SHP77 (cell line): ENCODE measurements at places on chromosomes 6 and 20.

DNA sequence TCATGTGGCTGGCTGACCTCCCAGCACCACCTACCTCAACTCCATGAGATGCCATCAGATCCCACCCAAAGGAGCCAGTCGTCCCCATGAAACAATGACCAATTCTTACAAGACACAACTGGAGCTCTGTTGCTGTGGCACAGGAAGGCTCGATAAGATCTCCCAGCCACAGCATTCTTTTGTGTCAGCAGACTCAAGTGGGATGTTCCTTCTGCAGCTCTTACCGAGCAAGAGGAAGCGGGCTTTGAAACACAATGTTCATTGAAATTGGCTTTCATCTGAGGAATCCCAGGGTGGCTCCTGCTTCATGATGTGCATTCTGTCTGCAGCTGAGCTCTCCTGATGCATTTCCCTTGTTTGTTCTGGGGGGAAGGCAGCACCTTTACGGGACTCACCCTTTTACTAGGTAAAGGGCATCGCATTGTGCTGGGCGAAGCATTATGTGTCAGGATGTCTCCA is 222.0 kb upstream of the SGK1 start:
- DNase-seq, result no peak

DNA sequence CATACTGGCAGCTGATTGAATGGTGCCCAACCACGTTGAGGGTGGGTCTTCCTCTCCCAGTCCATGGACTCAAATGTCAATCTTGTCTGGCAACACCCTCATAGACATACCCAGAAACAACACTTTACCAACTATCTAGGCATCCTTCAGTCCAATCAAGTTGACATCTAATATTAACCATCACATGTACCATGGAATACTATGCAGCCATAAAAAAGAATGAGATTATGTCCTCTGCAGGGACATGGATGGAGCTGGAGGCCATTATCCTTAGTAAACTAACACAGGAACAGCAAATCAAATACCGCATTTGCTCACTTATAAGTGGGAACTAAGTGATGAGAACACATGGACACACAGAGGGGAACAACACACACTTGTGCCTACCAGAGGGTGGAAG is 206.9 kb upstream of the RNF217 start:
- no peak for DNase-seq

DNA sequence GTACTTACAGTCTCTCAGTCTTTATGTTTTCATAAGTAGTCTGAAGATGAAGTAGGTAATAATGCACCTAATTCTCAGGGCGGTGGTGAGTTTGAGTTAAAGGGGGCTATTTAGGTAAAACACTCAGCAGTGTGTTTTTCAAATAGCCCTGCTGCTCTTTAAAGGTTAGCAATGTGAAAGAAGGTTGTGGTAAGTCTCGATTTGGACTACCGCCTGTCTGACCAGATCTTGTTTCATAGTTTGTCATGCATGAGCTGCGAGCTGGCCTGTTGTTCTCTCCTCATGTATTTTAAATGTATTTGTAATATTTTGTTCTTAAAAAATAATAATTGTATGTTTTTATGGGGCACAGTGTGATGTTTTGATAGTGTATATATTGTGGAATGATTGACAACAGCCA is 340.2 kb downstream of the DHX35 start:
- DNase-seq, result no peak

- DNase-seq, result no peak
These were observed 132.1 kb upstream of the FAM184A start for GRCh38 chr6:119210596-119210995.

DNA sequence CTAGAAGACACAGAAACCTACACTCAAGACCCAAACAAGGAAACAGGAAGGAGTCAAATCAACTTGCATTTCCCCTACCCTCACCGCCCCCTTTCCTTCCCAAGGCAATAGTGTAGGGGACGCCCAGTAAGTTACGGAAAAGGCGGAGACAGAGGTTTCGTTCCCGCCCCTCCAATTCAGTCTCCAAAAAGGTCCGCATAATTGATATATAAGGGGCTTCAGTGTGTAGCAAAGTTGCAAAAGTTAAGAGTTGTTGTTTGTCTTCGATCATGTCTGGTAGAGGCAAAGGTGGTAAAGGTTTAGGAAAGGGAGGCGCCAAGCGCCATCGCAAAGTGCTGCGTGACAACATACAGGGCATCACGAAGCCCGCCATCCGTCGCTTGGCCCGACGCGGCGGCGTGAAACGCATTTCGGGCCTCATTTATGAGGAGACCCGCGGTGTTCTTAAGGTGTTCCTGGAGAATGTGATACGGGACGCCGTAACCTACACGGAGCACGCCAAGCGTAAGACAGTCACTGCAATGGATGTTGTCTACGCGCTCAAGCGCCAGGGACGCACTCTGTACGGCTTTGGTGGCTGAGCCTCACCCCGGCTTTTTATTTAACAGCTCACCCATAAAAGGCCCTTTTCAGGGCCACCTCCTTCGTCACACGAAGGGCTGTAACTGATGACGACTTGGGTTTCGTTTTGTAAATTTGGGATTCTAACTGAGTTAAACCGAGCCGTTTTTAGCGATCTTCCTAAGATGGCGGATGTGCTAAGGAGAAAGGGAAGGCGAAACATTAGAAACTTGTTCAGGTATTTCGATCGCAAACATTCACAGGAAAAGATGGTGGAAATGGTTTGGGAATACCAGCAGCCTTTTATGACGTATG is 124.6 kb upstream of the BTN3A2 start:
- DNase-seq, result no peak

DNA sequence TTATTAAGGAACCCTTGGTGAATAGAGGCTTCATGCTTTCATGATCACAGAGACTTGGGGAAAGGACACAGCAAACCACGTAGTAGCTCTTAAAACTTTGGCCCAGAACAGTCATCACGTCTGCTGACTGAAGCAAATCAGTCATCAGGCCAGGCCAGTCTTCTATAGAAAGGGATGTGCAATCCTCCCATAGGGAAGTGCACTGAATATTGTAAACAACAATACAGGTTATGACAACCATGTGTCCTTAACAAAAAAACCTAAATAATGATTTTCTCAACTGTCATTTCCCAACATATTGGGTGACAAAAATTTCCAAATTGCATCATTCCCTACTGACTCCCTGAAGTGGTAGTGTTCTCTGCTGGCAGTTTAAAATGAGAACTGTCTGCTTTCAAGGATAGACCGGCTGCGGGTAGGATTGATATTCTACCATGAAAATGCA is 388.2 kb upstream of the CITED2 start:
- DNase-seq, result no peak

DNA sequence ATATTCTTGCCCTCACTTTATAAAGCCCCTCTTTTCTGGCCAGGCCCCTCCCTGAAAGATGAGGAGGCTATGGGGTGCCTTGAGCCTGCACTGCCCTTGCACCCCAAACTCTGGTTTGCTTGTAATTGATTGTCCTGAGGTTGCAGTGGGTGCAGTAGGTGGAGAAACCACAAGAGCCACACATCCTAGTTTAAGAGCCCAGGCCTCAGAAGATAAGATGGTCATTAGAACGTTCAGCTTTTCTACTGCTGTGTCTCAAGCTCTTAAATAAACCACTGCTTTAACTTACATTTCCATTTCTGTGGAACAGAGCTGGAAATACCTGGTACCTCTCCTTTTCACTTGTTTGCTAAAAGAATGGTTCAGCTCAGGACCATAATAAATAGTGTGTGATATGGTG is 9.0 kb downstream of the MRAP2 start:
- DNase-seq, result no peak

DNA sequence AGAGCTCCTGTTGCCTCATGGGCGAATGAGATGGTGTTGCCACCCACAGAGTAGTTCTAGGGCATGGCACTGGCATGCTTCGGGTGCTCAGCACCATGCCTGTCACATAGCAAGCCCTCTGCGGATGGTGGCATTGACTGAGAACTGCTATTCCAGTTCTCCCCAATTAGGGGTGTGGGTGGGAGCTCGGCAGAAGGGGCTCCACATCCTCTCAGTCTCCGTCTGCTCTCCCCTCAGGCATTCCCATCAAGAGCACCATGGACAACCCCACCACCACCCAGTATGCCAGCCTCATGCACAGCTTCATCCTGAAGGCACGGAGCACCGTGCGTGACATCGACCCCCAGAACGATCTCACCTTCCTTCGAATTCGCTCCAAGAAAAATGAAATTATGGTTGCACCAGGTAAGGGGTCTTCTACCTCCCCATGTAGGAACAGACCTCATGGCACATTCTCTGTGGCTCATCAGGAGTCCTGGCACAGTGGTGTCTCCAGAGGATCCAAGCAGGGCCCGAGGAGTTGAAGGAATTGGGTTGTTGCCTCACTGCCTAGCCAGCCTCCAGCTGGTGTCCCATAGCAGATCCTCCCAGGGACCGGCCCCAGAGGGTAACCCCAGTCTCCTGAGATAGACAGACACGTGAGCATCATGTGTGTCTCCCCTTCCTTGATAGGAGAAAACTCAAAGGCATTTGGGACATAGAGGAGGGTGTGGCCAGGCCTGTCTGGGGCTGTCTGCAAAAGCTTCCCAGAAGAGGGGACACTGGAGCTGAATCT is 18.4 kb downstream of the DYNLRB1 start:
- DNase-seq, result no peak

GRCh38 chr20:17442588-17442987 is 88.6 kb downstream of the BFSP1 start:
- no peak for DNase-seq
